ENCODE measurements at places on chromosomes 2 and 18.

DNA sequence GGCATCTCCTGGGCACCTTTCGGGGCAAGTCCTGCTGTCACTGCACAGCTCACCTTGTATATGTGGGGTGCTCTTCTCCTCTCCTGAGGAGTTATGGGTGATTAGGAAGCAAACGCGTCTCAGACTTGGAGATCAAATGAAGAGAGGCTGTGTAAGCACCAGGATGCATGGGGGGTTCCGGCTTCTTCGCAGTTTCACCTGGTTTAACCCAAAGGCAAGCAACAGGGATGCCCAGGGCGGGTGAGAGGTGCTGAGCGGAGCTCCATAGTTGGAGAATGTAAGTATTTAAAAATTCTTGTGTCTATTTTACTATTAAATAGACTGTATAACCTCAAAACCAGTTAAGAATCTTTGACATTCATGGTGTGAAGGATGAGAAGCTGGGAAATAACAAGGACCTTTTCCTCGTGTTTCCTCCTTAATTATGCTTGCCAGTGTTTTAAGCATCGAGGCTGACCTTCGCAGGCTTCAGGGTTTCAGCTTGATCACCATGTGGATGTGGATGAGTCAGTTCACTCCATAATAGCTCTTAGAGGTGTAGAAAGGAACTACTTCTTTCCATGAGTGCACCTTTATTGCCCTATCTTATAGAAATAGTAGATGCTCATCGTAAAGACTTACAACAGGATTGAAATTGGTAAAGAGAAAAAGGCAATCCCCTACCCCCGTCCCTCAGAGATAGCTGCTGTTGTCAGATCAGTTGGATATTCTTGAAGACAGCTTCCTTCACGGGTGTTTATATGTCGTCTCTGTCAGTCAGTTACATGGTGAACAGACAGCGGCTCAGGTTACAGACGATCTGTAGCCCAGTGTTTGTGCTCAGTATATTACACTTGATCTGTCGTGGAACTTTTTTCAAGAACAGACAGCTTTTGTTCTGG lies 201.1 kb downstream of the AGAP1 start:
- DNase-seq, result no peak

DNA sequence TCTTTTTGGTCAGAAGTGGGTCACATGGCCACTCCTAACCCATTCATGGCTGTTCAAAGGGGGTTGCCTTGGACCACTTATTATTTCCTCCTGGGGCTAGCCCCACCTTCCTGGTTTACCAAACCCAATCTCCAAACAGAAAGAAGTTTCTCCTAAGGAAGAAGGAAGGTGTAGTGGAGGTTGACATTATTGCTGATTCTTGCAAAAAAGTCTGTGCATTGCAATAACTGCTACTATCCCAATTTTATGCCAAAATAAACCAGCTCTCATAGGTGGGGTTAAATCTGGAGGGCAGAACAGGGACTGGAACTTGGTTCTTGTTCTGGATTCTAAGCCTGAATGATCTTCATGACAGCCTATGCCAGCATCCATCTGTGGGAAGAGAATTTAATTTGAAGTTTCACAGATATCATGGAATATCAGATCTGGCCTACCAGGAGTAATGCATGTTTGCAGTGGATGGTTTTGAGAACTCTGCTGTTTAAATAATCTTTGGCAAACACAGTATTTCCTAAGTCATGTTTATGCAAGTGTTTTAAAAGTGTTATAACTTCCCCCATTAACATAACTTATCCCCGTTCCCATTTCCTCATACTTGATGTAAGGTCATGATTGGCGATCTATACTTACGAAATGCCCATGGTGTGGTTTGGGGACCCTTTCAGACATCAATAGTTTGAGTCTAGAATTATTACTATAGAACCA lies 11.9 kb downstream of the ANXA4 start:
- DNase-seq, result no peak

- no peak for DNase-seq
These were observed 67.1 kb downstream of the ITGB1BP1 start for GRCh38 chr2:9356261-9356660.

DNA sequence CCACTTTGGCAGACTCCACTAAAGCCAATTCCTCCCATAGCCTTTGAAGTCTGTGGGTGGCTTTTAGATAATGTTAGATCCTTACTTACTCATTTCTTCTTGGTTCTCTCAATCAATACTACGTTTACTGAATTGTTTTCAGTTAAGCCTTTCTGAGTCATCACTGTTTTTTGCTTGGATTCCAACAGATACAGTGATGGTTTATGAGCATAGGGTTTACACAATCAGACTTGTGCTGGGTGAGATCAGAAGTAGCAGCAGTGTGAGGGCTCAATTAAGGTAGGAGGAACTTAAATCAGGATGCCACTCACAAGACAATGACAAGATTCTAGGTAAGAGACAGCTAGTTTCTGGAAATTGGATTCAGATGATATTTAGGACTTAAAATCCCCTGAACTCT lies 297.7 kb upstream of the DOK6 start:
- DNase-seq, result no peak

- DNase-seq, result no peak
These were observed 46.3 kb upstream of the VPS54 start for GRCh38 chr2:64065516-64065915.

- DNase-seq, result no peak
These were observed 156.7 kb downstream of the RNF152 start for GRCh38 chr18:61736133-61736532.

- DNase-seq, result no peak
These were observed 140.1 kb upstream of the AQP4 start for GRCh38 chr18:27005589-27005988.

DNA sequence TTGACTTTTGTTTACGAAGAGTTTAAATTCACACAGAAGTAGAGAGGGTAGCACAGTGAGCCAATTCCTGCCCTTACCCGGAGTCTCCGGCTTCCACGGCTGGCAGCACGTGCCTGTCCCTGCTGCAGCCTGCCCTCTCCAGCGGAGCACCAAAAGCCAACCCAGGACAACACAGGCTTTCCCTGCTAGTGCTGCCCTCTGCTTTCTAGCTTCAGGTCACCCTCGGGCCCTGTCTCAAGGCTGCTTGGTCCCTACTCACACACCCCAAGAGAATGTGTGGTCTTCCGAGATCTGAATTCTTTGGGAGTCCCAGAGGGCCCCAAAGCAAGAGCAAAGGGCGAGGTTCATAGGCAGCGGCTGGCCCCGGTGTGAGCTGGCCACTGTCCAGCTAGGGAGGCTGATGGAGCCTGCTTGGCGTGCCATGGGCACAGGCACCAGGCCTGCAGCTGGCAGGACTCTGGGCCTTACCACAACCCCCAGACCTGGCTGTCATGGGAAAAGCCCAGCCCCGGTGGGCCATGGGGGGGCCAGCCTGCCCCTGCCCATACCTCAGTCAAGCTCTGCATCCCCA lies 7.0 kb upstream of the HS6ST1 start:
- no peak for DNase-seq

- no peak for DNase-seq
These were observed 20.6 kb downstream of the OLA1 start for GRCh38 chr2:174227748-174228147.

GRCh38 chr2:175579646-175580045 lies 398.1 kb upstream of the ATP5MC3 start:
- no peak for DNase-seq

DNA sequence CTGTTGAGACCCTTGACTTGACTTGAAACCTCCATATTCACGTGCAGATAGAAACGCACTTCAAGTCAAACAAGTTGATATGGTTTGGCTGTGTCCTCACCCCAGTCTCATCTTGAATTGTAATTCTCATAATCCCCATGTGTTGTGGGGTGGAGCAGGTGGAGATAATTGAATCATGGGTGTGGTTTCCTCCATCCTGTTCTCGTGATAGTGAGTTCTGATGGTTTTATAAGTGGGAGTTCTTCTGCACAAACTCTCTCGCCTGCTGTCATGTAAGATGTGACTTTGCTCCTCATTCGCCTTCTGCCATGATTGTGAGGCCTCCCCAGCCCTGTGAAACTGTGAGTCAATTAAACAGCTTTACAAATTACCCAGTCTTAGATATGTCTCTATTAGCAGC lies 21.4 kb downstream of the SLC3A1 start:
- no peak for DNase-seq

Data from stimulated activated CD4-positive, alpha-beta T cell treated with anti-CD3 and anti-CD28 coated beads, Interleukin-2, amount 100 ng/mL, for 24 hours (primary cell).